Stimulated activated CD8-positive, alpha-beta memory T cell treated with anti-CD3 and anti-CD28 coated beads, Interleukin-2, amount 100 ng/mL, for 1 hour (primary cell): ENCODE measurements at places on chromosomes 7 and 10.

DNA sequence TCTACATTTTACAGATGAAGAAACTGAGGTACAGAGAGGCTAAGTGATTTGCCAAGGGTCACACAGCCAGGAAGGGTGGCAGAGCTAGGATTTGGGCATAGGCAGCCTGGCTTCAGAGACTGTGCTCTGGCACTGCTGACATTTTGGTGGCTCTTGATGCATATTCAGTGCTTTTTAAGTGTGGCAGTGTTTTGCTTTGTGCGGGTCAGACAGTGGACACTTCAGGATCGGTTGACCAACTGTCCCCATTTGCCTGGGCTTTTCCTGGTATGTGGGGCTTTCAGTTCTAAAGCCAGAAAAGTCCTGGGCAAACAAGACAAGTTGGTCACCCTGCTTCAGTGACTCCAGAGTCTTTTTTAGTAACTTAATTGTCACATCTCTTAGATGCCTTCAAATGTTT lies 35.0 kb downstream of the SUFU start:
- DNase-seq, result no peak

DNA sequence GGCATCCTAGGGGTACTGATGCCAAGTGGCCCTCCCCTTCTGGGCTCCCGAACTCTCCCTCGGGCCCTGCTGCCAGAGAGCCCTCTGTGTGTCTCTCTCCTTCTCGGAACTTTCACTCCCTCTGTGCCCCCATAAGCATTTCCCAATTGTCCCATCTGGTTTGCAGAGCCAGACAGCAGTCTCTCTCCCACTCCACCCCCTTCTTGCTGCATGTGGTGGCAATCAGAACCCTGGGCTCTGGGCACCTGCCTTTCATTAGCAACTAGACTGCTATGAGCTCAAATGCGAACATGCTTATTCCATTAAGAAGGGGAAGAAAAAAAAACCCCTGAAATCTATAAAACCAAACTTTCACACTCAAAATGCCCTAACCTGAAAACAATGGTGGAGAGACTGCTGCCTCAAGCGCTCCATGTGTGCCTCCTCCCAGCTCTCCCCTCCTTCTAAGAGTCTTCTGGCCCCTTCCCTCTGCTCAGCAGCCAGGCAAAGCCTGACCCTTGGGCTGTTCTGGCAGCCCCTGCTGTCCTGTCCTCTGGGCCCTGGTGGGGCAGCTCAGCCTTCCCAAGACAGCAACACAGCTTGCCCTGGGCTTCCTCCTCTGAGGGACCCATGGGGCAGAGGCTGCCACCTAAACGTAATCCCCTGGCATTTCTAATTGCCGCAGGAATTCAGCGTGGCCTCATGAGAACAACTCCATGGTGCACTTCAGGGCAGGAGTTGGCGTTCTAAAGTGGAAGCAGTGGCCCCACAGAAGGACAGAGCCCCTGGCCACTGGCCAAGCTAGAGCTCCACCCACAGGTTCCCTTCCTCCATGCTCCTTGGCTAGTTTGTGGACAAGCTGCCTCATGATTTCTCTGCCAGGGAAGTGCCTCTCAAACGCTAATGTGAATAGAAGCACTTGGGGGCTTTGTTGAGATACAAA lies 415.4 kb downstream of the PLXNA4 start:
- no peak for DNase-seq

- no peak for DNase-seq
Measured at GRCh38 chr7:235576-236395, 43.4 kb downstream of the FAM20C start.

DNA sequence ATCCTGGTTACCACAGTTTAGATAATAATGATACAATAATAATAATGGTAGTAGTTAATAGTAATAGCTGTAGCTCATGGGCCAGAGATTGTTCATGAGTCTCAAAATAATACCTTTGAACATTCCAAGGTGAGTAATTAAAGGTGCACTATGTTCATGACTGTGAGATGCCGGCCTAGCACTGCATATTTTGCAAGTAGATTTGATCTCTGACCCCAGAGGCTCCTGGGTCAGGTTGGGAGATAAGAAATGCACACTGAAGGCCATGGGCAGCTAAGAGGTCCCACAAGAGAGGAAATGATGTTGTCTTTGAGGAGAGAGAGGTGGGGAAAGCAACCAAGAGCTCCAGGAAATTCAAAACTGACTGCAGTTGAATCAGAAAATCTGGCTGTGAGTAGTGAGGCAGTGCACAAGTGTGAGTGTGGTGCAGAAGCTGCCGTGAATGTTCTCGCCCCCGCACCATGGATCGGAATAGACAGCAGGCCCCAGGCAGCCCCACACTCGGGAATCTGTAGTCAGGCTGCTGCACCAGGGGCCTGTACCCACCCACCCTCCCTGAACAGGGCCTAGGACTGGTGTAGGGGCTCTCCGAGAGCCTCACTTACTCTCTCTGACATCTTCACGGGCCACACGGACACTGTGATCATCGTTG lies 11.9 kb downstream of the CPXM2 start:
- DNase-seq, result no peak

DNA sequence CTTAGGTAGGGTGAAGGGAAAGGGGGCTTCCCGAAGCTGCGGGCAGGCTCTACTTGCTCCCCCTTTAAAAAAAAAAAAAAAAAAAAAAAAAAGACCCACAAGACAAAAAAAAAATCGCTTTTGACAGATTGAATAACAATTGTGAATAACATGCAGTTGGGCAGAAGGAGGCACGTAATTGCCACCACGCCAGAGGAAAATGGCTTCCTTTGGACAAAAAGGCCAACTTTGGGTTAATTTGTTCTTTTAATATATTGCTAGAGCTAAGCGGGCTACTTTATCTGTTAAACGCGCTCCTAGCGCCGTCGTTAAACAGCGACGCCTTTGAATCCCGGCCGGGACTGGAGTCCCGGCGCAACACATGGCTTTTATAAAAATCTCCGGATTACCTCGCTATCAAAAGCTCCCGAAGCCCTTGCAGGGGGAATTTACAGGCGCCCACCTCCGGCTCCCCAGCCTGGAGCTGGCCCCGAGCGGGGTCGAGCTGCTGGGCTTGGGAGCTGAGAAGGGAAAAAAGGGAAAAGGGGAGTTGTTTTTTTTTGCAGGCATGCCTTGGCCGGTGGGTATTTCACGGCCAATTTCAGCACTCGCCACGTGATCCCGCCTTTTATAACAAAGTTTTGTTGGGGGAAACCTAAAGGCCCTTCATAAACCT lies 1.2 kb downstream of the HOXA11 start:
- DNase-seq, result no peak

DNA sequence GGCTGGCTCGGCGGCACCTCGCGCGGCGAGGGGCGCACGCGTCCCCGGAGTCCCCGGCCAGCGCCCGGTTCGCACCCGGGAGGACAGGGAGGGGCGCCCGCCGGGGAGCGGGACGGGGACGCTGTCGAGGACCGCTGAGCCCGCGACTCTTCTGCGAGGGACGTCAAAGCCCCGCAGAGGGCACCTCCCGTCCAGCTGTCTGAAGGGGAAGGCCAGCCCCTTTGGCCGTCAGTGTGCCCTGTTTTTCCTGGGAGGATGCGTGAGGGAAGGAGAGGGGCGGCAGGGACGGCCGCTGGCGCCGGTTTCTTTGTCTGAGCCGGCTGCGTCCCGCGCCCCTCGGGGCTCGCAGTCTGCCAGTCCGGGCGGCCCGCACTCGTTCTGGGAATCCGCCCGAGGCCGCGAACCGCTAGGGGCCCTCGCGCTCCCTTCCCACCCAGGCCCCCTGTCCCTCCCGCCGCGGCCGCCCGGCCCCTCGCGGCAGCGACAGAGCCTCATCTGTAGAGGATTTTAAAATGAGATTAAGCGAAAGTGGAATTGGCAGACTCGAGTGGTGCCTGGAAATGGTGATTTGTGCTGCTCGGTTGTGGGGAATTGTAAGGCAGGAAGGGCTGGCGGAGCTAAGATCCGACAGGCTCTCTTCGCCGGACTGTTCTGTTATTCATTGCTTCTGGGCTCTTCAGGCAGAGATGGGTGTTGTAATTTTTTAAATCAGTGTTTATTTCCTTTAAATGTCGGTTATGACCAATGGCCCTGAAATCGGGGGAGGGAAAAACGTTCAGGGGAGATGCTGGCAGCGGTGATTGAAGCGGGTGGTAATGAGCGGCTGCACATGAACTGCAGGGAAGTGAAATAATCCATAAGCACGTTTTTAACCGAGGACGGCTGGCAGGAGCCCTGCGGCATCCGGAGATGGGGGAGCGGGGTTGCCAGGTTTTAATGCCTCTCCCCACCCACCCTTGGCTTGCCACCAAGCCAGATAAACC lies 618 bp upstream of the RELN start:
- no peak for DNase-seq

GRCh38 chr10:29702273-29703164 lies 67.7 kb upstream of the SVIL start:
- no peak for DNase-seq

GRCh38 chr10:130108934-130109604 lies 1.6 kb downstream of the C10orf143 start:
- DNase-seq, result no peak

GRCh38 chr10:131214521-131215244 lies 96.8 kb downstream of the TCERG1L start:
- DNase-seq, result no peak

- DNase-seq, result no peak
Measured at GRCh38 chr7:91653286-91653685, 227.2 kb downstream of the MTERF1 start.

DNA sequence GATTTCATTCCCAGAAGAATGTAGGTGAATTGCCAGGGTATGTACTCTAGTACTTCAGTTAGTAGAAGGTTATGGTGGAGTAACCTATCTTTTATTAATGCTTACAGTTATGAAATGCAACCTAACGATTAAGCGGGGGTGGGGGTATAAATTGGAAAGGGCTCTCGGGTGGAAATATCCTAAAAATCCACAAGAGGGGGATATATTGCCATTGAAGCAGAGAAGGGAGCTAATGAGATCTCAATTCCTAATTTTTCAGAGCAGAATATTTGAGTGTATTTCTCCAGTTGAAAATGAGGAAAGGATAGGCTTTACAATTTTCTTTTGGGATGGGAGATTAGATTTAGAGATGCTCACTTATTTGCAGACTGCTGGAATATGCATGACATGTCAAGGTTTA lies 90.8 kb downstream of the DNAJB9 start:
- no peak for DNase-seq

GRCh38 chr10:110915035-110915434 lies 3.9 kb downstream of the BBIP1 start:
- no peak for DNase-seq

DNA sequence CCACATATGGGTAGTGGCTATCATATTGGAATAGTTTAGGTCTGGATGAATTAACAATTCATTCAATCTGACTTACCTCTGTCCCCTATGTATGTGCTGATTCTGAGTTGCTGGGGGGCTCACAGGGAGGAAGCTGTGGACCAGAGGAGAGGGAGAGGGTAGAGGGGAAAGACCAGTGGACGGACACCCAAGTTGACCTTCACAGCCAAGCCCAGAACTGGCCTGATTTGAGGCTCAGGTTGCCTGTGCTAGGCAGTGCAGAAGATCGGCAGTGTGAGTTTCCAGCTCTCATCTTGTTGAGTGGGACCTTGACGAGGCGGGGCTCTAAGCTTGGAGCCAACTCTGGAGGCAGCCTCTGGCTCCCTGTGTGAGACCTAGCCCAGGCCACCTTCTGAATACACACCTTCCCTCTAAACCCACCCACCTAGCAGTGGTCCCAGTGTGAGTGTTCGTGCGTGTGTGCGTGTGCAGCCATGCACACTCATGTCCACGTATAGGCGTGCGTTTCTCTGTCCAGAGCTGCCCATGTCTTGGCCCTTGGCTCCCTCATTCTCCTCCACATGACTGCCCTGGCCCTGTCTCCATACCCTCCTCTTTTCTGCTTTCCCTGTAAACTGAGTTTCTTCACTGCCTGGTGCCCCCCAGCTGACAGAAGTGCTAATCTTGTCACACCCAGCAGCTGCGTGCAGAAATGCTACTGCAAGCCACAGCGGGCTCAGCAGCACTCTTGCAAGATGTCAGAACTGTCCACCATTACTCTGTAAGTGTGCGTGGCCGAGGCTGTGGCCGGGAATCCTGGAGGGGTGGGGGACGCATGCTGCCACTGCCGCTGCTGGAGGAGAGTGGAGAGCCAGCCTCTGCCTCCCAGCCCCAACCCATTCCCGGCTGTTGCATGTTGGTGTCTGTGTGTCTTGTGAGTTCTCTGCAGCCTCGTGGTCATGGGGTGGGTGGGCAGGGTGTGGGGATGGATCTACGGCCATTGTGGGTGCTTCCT lies 47.6 kb downstream of the ADCYAP1R1 start:
- no peak for DNase-seq

DNA sequence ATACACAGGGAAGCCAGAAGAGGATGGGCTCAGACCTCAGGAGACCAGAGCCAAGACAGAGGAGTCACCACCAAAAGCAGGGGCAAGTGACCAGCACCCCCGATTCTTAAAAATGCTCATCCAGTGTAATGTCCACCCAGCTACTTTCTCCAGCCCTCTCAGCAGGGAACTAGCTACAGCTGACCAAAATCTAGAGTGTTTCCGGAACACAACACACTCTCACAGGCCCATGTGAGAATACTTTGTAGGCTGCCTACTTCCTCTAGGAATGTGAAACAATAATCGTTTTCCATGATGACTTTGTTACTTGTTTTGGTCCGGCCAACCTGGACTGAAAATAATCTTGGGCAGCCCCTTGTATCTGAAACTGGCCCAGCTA lies 14.5 kb downstream of the PSAP start:
- no peak for DNase-seq
